Right atrium auricular region (tissue), 2 donors: ENCODE measurements at places on chromosomes 13 and 19. TPM values are rescaled to one million over a fixed set of nuclear protein-coding genes. Genes with fewer than 3 reads are reported as not detected.

Gene PSG3
- total RNA-seq: not detected

GRCh38 chr19:50897191-50897607 is 14.0 kb downstream of the KLK4 start:
- H3K27ac ChIP-seq: no peak overlapping the region
- H3K36me3 ChIP-seq: no peaks in the 10 kb centered on the region
- no peaks in the 10 kb centered on the region for H3K27me3 ChIP-seq

DNA sequence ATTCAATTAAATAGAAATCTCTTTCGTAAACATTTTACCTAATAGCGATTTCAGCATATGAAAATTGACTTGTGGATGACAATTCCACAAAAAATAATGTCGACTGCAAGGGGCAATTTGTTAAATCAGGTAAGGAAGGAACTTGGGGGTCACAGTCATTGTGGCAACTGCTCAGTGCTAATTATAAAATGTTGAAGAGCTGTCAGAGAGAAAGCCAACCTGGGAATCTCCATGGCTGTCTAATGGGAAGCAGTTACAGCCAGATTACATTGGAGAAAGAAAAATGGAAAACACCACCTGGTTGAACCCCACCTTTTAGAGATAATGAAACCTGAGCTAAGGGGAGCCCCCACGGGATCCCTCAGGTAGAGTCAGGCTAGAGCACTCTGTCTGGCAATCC is 373.9 kb downstream of the FOXO1 start:
- no peak overlapping the region for H3K4me3 ChIP-seq
- no peaks in the 10 kb centered on the region for H3K4me1 ChIP-seq
- no peak for DNase-seq
- H3K27me3 ChIP-seq: no peaks in the 10 kb centered on the region

DNA sequence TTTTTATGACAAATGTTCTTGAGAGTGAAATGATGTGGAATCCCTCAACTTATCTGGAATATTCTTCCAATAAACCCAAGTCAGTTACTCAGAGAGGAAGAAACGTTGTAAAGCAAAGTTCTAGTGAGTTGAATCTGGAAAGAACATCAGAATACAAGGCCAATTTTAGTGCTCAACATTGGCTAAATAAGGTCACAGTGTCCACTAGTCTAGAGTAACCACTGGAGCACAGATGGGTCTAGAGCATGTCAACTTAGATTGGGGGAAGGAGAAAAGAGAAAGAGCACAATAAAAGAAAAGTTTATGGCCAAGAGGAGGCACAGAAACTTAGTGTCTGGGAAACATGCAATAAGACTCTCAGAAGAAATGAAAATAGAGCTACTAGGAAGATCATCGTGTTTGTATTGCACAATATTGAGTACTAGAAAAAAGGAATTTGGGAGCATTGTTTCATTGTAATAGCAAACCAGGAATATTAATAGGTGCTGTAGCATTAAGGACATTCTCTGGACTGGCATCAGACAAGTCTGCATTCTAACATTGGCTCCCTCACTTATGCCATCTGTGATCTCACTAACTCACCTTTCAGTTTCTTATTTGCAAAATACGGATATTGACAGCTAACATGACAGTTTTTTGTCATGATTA is 1318.5 kb downstream of the PCDH9 start:
- H3K4me3 ChIP-seq: no peak overlapping the region
- H3K36me3 ChIP-seq: no peaks in the 10 kb centered on the region
- no peaks in the 10 kb centered on the region for H3K27me3 ChIP-seq
- peak overlapping the region; percentile 62 for H3K27ac ChIP-seq
- DNase-seq: no peak
- H3K4me1 ChIP-seq: no peaks in the 10 kb centered on the region

- no peak overlapping the region for H3K4me3 ChIP-seq
- H3K27me3 ChIP-seq: no peaks in the 10 kb centered on the region
- H3K4me1 ChIP-seq: no peaks in the 10 kb centered on the region
- H3K27ac ChIP-seq: no peak overlapping the region
- no peaks in the 10 kb centered on the region for H3K36me3 ChIP-seq
Observed at GRCh38 chr13:99059498-99060075, 81.7 kb upstream of the DOCK9 start.

DNA sequence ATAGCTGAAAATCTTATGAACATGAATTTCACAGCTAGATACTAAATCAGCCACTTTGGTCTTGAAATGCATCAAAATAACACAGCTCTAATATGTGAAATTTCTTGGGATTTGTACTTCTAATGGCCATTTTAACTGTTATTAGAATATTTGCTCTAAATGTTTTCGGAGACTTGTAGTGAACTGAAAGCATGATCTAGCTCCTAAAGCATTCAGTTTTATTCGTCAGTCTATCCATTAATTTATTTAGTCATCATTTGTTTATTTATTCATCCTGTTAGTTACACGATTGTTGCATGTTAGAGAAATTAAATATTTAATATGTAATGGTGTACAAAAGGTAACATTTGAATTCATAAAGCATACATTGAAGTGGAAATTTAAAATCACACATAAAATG is 1132.7 kb downstream of the SLITRK1 start:
- no peak overlapping the region for H3K4me3 ChIP-seq
- H3K36me3 ChIP-seq: no peaks in the 10 kb centered on the region
- no peak overlapping the region for H3K27ac ChIP-seq
- no peaks in the 10 kb centered on the region for H3K27me3 ChIP-seq

- H3K4me3 ChIP-seq: no peak overlapping the region
- no peak for DNase-seq
- no peaks in the 10 kb centered on the region for H3K4me1 ChIP-seq
- H3K27ac ChIP-seq: peak overlapping the region; percentile 71
Observed at GRCh38 chr13:44273991-44274770, 99.4 kb upstream of the SERP2 start.

DNA sequence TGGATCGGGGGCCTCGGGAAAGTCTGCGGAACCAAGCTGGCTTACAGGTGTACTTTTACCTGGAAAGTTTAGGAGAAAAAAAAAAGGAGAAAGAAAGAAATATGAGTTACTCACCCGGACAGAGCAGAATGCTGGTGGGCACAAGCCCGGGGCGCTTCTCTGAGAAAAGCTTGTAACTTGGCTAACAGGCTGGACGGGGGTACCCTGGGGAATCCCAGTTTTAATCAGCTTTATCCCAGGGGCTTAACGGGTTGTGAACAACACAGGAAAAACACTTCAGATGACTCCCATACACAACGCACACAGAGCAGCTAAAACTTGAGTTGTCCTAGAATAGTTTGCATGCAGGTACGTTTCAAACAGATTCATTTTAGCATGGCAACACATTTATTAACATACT is 37.3 kb downstream of the KLF2 start:
- no peak overlapping the region for H3K4me3 ChIP-seq
- H3K36me3 ChIP-seq: peaks cover 7% of the 10 kb centered on the region
- H3K27ac ChIP-seq: no peak overlapping the region

- H3K36me3 ChIP-seq: no peaks in the 10 kb centered on the region
- no peaks in the 10 kb centered on the region for H3K27me3 ChIP-seq
- H3K4me1 ChIP-seq: no peaks in the 10 kb centered on the region
- H3K4me3 ChIP-seq: no peak overlapping the region
- no peak overlapping the region for H3K27ac ChIP-seq
Observed at GRCh38 chr13:43343645-43344044, 320.3 kb downstream of the DNAJC15 start.

DNA sequence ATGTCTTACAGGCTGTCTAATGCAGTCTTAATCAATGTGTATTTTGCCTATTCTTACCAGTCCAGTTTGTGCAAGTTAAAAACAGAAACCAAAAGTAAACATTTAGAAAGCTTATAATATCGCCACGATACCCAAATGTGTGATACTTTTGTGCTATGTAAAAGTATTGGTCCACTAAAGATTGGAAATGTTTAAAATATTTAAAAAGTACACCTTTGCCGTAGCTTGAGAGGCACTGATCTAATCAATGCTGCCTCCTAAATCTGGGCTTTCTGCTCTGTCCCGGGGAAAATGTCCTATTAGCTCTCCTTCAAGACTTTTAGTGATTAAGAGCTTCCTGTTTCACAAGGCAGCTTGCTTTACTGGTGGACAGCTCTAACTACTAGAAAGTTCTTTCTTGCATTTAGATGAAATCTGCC is 64.7 kb downstream of the DNAJC15 start:
- peak overlapping the region; percentile 38 for H3K4me3 ChIP-seq
- no peaks in the 10 kb centered on the region for H3K36me3 ChIP-seq
- H3K4me1 ChIP-seq: no peaks in the 10 kb centered on the region
- no peaks in the 10 kb centered on the region for H3K27me3 ChIP-seq

GRCh38 chr19:17972230-17972629 is 5.3 kb downstream of the KCNN1 start:
- no peaks in the 10 kb centered on the region for H3K36me3 ChIP-seq
- H3K4me3 ChIP-seq: no peak overlapping the region
- no peak overlapping the region for H3K27ac ChIP-seq

DNA sequence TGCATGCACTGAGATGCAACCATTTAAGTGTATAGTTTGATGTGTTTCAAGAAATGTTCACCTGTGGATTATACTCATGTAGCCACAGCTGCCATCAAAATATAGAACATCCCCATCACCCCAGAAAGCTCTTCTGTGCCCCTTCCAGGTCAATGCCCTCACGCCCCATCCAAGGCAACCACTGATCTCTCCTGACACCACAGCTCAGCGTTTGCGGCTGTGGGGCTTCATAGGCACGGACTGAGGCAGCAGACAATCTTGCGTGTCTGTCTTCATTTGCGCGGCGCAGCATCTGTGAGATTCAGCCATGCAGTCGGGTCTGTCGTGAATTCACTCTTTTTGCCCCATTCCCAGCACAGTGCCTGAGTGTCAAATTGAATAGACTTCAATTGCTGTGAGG is 153.8 kb upstream of the UQCRFS1 start:
- no peaks in the 10 kb centered on the region for H3K36me3 ChIP-seq
- no peak overlapping the region for H3K4me3 ChIP-seq
- no peak overlapping the region for H3K27ac ChIP-seq
- DNase-seq: no peak
- H3K27me3 ChIP-seq: no peaks in the 10 kb centered on the region
- H3K4me1 ChIP-seq: no peaks in the 10 kb centered on the region

Gene CCDC8
- 30.4 TPM for total RNA-seq

Gene TNFSF11
- total RNA-seq: not detected

DNA sequence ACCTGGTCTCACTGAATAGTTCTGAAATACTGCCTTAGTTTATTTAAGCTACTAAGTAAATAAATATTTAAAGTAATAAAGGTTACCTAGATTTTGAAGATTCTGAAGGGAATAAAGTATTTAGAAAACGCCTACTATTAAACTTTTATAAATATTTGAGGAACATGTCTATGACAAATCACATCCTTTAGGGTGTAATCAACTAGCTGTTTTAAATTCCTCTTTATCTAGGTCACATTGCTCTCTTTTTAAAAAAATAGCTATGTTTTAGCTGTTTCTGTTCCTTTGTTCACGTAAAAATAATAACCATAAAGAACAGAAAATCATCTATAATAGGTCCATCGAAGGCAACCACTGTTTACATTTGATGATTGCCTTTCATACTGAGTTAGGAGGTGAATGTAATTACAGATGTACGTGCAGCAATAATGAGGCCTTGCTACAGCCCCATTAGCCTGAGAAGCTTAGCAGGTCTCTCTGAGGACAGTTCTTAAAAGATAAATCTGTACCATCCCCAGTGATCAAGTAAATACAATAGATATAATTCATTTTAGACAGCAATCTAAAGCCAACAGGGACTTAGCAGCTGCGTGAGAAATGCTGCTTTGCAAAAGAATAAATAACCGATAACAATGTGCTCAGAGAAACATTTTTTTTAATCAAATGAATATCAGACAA is 449.5 kb downstream of the LIG4 start:
- H3K4me1 ChIP-seq: no peaks in the 10 kb centered on the region
- no peak for DNase-seq
- H3K27ac ChIP-seq: no peak overlapping the region
- no peak overlapping the region for H3K4me3 ChIP-seq
- H3K36me3 ChIP-seq: no peaks in the 10 kb centered on the region

GRCh38 chr13:97171136-97171535 is 51.0 kb upstream of the MBNL2 start:
- DNase-seq: no peak
- no peak overlapping the region for H3K4me3 ChIP-seq
- H3K4me1 ChIP-seq: no peaks in the 10 kb centered on the region
- H3K27me3 ChIP-seq: no peaks in the 10 kb centered on the region

Gene CYP2A7
- total RNA-seq: not detected

DNA sequence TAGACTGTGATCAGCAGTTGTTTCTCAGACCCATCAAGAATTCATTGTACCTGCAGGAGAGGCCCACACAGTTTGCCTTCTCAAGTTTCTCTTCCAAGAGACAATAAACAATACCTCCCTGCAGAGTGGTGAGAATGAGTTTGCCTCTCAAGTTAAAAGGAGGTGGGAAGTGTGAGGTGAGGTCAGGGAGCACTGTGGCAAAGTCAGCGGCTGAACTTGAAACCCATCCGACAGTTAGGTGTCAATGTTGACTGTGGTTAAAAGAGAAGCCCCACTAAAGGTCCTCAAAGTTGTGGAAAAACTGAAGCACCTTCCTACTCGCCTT is 72.9 kb upstream of the TSC22D1 start:
- H3K4me1 ChIP-seq: no peaks in the 10 kb centered on the region
- no peak overlapping the region for H3K27ac ChIP-seq
- H3K4me3 ChIP-seq: no peak overlapping the region
- H3K27me3 ChIP-seq: no peaks in the 10 kb centered on the region

- no peaks in the 10 kb centered on the region for H3K27me3 ChIP-seq
- H3K4me1 ChIP-seq: no peaks in the 10 kb centered on the region
- no peak overlapping the region for H3K4me3 ChIP-seq
- DNase-seq: no peak
- no peak overlapping the region for H3K27ac ChIP-seq
Observed at GRCh38 chr19:41234512-41235168, 15.6 kb downstream of the AXL start.

DNA sequence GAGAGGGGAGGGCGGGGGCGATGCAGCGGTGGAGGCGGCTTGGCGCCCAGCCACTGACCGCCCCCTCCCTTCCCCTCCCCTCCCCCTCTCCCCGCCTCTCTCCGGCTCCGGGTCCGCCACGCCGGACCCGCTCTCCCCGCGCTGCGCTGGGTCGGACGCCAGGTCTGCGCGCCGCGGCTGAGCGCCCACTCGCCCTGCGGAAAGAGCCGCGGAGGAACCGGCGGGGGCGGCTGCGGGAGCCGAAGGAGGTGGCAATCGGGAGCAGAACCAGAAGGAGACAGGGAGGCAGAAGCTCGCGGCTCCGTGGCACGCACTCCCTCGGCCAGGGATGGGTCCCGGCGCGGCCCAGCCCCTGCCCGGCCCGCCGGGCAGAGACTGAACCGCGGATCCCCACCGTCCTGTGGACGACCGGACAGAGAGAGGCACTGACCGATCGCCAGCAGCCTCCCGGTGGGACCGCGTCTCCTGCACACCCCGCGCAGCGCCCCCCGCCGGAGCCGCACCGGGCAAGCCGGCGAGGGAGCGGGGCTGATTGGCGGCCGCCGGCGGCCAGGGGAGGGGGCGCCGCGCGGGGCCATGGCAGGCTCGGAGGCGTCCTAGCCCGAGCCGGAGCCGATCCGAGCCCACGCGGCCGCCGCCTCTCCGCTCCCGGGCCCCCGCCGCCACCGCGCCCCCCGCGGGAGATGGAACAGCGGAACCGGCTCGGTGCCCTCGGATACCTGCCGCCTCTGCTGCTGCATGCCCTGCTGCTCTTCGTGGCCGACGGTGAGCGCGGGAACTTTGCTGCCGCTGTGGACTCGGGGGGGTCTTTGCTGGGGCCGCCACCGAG is at the start of gene VSTM2B:
Gene VSTM2B, plus strand, starts transcription at position 94 of the 829 bp plus-strand sequence. Its CDS starts 590 bp downstream, at position 684.
- H3K27me3 ChIP-seq: peaks cover 48% of the 10 kb centered on the region
- no peak for DNase-seq
- no peaks in the 10 kb centered on the region for H3K36me3 ChIP-seq
- H3K27ac ChIP-seq: no peak within 1 kb of the TSS
- no peak within 1 kb of the TSS for H3K4me3 ChIP-seq
